CD4-positive, alpha-beta T cell treated with Interleukin-2 at 100 ng/mL for 4 hours (primary cell): ENCODE measurements at places on chromosomes 6 and 20.

DNA sequence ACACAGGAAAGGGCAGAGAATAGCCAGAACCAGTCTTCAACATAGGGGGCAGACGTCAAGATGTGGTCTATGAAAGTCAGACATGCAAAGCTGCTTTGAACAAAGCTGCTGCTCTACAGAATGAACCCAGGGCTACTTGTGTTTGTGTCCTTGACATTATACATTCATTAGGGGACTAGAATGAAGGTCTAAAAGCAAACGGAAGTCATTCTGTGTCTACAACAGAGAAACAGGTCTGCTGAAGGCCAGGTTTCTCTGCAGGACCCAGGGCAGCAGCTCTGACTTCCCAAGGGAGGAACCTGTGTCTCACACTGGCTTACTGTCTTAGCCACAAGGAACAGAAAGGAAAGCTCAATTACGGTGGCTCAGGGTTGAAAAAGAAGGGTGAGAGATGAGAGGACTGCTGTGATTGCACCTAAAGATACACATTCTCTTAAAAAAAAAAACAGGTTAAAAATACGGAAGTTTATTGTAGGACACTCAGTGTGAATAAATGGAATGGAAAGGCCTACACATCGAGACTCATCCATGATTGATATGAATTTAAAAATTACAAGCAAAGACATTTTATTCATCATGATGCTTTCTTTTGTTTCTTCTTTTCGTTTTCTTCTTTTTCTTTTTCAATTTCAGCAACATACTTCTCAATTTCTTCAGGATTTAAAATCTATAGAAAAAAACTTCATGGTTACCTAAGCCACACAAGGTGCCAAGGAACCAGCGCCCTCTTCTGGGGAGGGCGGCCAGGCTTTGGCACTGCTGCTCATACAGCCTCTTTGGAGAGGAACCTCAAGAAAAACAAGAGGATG, 6.7 kb downstream of the PSMA7 start:
- DNase-seq = peak; percentile 71

GRCh38 chr6:157503018-157503747, 122.2 kb downstream of the ZDHHC14 start:
- DNase-seq = no peak

GRCh38 chr6:44708208-44708607, 320.7 kb downstream of the CDC5L start:
- DNase-seq = no peak

GRCh38 chr6:21665110-21665391, 71.5 kb downstream of the SOX4 start:
- no peak for DNase-seq

- no peak for DNase-seq
Observed at GRCh38 chr6:429515-430121, 38.1 kb downstream of the IRF4 start.

GRCh38 chr6:38131527-38131965, 312.0 kb downstream of the ZFAND3 start:
- DNase-seq = no peak

- DNase-seq = no peak
Observed at GRCh38 chr20:45959126-45959525, 12.9 kb downstream of the ZNF335 start.

GRCh38 chr20:62549499-62550086, 73.8 kb upstream of the GATA5 start:
- no peak for DNase-seq

DNA sequence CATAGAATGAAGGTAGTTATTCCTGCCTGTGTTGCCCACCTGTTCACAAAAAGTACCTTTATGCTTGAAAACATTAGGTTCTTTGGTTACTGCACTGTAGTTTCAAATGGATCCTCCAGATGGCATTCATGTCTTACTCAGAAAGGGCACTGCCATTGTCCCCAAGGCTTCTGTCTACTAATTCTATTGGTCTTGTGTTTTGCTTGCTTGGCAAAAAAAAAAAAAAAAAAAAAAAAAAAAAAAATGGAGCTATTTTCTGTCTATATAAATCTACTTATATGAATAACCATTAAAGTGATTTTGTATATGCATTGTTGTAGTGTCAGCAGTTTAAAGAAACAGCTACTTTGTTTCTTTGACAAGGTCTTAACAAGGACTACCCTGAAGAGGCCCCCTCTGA, 12.7 kb upstream of the EFHC1 start:
- peak; percentile 43 for DNase-seq

- no peak for DNase-seq
Observed at GRCh38 chr20:29790510-29790909, 1467.0 kb upstream of the DEFB115 start.

- DNase-seq = no peak
Observed at GRCh38 chr6:51648774-51649173, 438.6 kb downstream of the PKHD1 start.

GRCh38 chr20:57070296-57070695, 196.1 kb downstream of the BMP7 start:
- DNase-seq = no peak

- DNase-seq = no peak
Observed at GRCh38 chr20:4247898-4248858, 232.8 kb upstream of the RNF24 start.

- DNase-seq = no peak
Observed at GRCh38 chr20:23879811-23880374, 345 bp upstream of the CST5 start.

GRCh38 chr6:96620851-96621250, 57.9 kb downstream of the FHL5 start:
- DNase-seq = no peak

DNA sequence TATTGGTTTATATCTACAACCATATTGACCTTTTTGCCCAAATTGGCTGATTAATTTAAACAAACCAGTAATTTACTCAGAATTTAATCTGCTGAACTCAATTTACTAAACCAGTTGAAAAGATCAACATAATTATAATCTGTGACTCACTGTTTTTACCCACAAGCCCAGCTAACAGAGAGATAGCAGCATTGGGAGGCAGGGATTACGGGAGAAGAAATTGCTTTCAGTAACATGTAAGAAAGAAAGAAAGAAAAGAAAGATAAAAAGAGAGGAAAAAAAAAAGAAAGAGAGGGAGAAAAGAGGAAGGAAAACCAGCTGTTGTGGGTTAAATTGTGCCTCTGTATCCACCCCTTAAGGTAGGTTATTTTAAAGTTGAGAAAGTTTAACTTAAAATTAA, 13.3 kb upstream of the RHAG start:
- DNase-seq = no peak

GRCh38 chr6:131813991-131814390, 6.2 kb downstream of the ENPP1 start:
- no peak for DNase-seq

GRCh38 chr6:28657381-28657768, 131.7 kb downstream of the GPX5 start:
- DNase-seq = no peak

- no peak for DNase-seq
Observed at GRCh38 chr6:159633196-159633595, 59.8 kb downstream of the SOD2 start.

DNA sequence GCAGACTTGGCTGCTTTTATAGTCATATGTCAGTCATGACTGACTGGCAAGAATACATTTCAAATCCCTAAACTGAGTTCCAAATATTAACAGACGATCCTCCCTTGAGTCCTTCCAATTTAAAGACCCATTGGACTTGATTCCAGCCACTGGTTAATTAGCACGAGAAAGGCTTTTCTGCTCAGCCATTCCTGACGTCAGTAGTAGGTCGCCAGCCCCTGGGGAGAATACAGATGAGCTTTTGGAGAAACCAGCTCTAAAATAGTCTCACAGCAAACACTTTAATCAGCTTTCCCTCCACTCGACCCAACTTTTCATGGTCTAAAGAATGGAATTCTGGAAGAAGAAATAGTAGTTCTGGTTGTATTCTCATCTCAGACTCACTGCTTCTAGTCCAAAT, 91.6 kb downstream of the SLC22A3 start:
- DNase-seq = no peak

DNA sequence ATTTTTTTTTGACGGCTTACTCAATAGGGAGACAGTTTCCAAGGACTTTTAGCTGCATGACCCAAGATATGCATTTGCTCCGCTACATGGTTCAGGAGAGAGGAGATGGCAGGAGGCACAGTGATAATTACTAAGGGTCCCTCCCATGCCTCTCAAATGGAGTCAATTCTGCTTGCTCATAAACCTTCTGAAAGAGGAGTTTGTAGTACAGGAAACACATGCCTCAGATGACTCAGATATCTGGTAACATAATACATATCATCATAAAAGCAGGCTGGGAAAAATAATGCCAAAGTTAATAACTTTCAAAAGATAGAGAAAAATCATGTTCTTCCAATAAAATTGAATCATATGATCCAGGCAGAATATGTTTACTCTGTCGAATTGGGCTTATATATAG, 97.6 kb upstream of the DEFB112 start:
- DNase-seq = no peak

DNA sequence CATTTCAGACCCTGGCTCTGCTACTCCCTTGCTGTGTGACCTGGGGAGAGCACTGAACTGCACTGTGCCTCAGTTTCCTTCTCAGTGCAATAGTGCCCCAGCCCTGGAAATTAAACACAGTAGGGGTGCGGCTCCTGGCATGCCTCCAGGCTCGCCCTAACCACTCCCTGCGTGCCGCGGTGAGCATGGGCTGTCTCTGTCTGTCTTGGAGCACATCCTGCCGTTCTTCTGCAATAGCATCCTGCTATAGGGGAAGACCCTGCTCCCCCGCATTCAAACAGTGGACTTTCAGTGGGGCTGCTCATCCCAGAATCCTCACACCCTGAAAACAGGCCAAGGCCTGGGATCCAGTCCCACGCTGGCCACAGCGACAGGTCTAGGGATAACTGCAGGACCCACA, 129.5 kb downstream of the FOXC1 start:
- DNase-seq = no peak

DNA sequence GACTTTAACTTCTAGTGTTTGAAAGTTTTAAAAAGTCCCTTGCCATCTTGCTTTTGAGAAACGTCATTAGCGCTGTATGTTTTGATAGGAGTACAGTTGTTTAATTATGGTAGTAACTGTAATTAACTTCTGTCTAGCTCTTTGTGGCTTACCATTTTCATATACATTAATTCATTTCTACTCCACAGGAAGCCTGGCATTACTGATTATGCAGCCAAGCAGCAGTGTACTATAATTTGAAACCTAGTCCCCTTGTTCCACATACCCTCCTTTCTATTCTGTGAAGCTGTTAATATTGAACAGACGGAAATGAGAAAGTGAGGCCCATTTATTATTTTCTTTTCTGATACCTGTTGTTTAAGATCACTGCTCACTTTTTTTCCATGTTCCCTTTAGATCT, 235.4 kb downstream of the CDKAL1 start:
- DNase-seq = no peak
